ENCODE measurements at places on chromosomes 2 and 18.

DNA sequence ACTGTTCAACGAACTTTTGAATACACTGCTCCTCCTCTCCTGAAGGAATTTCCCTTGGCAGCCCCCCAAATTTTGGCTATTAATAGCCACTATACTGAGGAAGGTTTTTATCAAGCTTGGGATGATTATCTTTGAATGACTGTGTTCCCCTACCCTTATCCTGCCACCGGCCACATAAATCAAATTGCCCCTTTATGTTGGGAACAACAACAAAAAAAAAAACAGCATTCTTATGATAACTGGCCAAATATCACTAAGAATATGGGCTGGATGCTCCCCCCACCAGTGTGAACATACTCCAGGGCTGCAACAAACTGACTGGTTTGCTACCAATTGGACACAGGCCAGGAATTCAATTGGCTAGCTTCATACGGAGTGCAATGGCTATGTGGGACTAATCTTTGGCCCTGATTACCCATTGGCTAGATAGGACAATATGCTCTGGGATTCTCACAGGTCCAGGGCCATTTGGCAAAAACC, 20.6 kb downstream of the DUSP11 start:
- DNase-seq = no peak

- DNase-seq = no peak
These were observed 61.3 kb downstream of the MRPS9 start for GRCh38 chr2:105099153-105099552.

DNA sequence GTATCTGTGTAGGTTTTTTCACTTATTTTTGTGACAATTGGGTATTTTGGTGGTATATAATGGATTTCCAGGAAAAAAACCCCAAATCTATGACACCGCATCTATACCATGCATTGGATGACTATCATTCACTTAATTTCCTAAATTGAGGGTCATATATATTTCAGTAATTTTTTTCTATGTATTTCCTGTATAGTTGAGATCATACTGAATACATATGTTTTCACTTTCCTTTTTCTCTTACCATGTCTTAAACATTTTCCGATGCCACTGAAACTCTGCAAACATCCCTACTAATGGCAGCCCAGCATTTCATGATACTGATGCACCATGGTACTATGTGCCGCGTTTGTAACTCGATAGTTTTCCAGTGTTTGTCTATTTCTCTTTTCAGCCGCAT, 40.4 kb downstream of the CDKL4 start:
- DNase-seq = no peak

DNA sequence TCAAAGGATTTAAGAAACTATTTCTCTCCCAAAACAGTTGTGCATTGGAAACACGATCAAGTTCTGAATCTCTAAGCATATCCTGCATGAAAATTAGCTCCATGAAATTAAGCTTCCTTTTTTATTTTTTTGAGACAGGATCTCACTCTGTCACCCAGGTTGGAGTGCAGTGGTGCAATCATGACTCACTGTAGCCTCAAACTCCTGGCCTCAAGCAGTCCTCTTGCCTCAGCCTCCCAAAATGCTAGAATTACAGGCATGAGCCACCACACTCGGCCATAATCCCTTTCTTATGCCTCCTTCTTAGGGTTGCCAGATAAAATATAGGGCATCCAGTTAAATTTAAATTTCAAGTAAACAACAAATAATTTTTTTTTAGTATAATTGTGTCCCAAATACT, 124.4 kb downstream of the ARL4C start:
- DNase-seq = no peak

GRCh38 chr2:26394694-26395093, 7.0 kb upstream of the DRC1 start:
- no peak for DNase-seq

GRCh38 chr2:10033251-10034006, 9.9 kb upstream of the KLF11 start:
- DNase-seq = peak; percentile 68

- DNase-seq = no peak
These were observed 3.7 kb downstream of the MTX2 start for GRCh38 chr2:176272870-176273459.

- no peak for DNase-seq
These were observed 22.2 kb downstream of the LYG1 start for GRCh38 chr2:99278793-99279291.

DNA sequence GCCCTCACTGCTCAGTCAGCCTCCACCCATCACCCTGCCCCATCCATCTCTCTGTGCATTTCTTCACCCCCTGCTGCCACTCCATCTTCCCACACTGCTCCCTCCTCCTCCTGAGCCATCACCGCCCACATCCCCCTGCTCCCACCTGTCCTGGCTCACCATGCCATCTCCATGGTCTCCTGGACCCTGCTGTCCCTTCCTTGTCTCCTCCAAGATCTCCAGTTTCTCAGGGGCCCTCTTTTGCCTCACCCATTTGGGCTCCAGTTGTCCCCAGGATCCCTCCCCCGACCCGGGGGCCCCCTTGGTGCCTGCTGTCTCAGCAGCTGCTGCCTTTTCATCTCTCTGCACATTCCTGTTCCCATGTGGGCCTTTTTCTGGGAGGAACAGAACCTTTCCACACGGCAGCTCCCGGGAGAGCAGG, 10.6 kb downstream of the SPEG start:
- DNase-seq = no peak

- DNase-seq = no peak
These were observed 8.6 kb downstream of the MYO5B start for GRCh38 chr18:50186385-50186784.

GRCh38 chr2:233706720-233707119, 6.0 kb upstream of the UGT1A5 start:
- DNase-seq = no peak

- no peak for DNase-seq
These were observed 4.6 kb upstream of the SDC1 start for GRCh38 chr2:20229322-20230113.

- DNase-seq = no peak
These were observed 33.1 kb downstream of the MEX3C start for GRCh38 chr18:51164342-51164741.

GRCh38 chr2:69013142-69013839, at the start of gene ANTXR1:
Gene ANTXR1 (plus strand): TSS chr2:69013179. CDS start chr2:69013500, 321 bp downstream.
- DNase-seq = peak; percentile 27

- DNase-seq = no peak
These were observed at the start of gene MAPK4 for GRCh38 chr18:50559752-50560680. Gene MAPK4 (plus strand): TSS chr18:50560087. CDS start chr18:50663959, 103,872 bp downstream.

- DNase-seq = no peak
These were observed 8.4 kb downstream of the DSEL start for GRCh38 chr18:67508146-67508545.

GRCh38 chr18:32326450-32327308, 136.8 kb downstream of the MEP1B start:
- DNase-seq = no peak

- no peak for DNase-seq
These were observed 114.3 kb downstream of the ARHGEF4 start for GRCh38 chr2:130951018-130951417.

DNA sequence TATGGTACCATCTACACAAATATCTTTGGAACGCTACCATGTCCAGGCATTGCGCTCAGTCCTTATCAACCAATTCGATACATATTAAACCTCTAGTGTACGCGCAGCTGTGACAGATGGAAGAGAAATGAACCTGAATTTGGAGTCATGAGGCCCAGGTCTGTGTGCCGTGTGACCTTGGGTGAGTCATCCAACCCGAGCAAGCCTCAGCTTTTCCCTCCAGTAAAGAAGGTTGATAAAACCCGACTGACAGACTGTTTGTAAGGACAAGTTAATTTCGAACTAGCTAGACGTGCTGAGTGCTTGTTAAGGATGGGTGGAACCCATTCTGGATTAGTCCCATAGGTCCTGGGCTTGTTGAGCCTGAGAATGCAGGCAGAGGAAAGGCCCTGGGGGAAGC, 28.2 kb downstream of the GREB1 start:
- no peak for DNase-seq

DNA sequence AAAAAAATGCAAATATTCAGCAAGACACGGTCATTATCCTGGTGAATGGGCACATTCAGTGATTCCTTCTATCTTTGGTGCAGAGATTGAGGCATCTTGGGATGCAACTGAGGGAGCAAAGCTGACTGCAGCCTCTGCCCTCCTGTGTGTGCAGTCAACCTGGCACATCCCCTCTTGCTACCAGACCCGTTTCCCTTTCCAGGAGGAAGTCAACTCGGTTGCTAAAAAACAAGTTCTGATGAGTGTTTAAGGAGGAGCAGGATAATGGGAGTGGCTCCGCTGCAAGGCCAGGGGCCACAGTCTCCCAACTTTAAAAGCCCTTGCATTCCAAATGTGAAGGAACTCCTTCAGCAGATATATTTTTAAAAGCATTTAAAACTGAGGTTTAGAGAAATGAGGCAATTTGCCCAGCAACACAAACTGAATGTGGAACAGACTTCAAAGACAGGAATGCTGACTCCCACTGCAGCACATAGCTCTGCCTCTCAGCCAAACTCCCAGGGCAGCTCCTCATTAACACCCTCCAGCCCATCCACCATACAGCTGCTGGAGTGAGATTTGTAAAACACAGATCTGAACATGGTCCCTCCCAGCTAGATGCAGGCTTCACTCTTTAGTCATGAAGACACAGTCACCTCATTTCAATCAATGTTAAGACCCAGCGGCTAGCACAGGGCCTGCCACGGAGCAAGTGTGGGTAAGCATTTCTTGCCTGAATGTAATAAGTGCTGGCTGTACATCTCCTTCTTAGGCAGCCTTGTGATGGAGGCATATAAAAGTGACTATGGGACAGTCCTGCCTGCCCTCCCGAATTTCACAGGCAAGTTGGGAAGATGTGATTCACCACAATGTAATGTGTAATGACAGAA, 54.3 kb downstream of the VSNL1 start:
- peak; percentile 30 for DNase-seq

GRCh38 chr2:217418090-217418489, 558.2 kb upstream of the TNP1 start:
- DNase-seq = no peak

DNA sequence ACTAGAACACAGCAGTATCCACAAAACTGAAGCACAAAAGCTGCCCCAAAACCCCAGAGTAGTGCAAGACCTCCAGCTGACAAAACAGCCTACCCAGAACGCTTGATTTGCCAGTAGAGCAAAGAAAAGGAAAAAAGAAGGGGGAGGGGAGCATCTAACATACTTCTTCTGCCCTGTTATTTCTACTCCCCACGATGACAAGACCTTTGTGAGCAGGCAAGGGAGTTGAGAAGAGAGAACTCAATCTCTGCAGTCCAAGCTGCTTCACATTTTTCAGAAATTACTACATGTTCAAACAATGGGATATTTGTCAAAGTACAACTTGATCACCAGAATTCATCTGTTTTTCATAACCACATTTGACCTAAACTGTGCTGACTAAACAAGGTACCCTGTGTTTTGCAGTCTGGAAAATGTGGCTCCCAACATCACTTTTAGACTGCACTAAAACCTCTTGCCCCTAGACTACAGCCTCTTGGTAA, 286.7 kb downstream of the EXOC6B start:
- no peak for DNase-seq

DNA sequence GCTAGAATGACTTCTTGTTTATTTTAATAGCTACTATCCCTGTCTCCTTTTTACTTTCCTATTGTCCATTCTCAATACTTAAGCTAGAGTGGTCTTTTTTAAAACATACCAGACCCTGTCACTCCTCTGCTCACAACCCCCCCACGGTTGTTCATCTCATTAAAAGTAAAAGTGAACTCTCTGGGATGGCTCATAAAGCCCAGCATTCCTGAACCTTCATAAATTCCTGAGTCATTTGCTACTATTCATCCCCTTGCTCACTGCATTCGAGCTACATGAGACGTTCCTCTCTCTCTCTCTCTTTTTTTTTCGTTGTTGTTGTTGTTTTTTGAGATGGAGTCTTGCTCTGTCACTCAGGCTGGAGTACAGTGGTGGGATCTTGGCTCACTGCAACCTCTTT, 148.7 kb upstream of the DSEL start:
- no peak for DNase-seq

GRCh38 chr2:234898534-234899053, 53.2 kb upstream of the SH3BP4 start:
- no peak for DNase-seq

DNA sequence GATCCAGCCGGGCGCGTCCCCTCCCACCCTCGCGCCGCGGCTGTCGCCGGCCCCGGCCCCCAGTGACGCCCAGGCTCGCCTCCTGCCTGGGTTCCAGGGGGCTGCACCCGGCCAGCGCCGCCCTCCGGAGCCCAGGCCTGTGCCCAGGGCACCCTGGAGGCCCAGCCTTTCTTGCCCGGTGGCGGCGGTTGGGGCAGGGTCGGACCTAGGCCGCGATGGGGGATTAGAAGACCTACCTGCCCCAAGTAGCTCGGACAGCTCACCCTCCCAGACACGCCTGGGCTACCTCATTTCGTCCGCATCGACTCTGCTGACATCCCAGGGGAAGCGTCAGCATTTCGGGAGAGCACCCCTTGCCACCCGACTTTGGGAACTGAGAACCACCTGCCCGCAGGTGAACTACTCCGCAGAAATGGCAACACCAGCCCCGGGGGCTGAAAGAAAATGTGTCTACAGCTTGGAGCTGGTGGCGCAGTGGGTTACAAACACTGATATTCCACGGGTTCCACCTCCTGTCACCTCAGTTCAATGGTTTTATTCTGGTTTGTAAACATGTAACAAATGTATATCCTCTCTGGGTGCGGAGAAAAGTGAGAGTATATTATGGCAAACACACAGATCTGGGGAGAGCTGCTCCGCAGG, 834 bp upstream of the ARL4C start:
- no peak for DNase-seq

DNA sequence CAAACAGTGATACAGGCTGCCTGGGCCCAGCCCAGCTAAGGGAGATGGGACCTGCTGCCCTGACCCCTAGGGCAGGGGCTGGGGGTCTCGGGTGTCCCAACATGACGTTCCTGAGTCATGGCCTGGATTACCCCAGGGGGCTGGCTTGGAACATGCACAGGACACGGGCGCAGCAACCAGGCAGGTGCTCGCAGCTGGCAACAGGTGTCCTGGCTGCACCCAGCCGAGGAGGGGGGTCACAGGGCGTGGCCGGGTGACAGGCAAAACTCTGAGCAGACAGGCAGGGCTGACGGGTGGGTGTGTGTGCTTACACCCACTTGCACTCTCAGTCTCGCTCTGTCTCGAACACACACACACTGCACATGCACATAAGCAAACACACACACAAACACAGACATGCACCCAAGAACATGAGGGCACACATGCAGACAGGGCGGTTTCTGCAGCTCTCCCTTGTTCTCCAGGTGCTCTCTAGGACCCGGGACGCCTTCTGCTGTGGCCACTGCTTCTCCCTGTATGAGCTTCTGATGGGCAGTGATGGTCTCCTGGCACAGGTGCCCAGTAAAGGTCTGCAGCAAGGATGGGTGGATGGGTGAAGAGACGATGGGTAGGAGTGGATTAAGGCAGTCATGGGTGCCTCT, 33.7 kb upstream of the TAF1B start:
- peak; percentile 82 for DNase-seq

DNA sequence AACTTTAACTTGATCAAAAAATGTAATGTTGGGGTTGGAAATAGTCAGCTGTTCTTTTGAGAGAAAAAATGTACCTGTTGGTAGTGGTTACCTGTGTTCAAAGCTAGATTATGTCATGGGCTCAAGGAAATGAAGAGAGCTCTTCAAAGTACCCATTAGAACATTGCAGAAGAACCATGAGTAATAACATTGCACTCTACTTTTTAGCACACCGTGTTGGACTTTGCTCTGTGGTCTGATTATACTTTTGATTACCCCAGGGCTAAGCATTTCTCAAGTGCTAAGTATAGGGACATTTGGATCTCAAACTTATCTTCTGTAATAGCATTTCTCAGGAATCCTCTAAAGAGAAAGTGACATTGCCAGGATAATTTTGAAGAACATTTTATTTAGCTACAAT, 1122.8 kb upstream of the CELF4 start:
- no peak for DNase-seq

Data from posterior cingulate gyrus (tissue), 11 donors.